ENCODE measurements at places on chromosomes 7 and 10.
A peak's percentile ranks its signal among the peaks of the same experiment; 100 is the strongest.

DNA sequence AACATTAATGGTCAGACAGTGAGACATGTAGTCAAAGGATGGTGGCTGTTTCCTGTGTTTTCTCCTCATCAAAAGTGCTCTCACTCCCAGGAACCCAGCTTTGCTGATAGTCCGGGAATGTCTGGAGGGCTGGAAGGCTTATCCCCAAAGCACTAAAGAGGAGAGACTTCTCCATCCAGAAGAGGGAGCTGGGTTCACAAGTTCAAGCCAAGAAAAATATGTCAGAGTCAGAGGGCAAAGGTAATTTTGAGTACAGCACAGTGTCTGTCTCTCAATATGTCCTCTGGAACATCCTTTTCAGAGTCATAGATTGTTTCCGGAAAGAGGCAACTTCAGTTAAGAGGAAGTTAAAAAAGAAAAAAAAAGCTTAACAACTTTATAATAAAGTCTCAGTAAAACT lies 281.5 kb upstream of the PHYHIPL start:
- no peak for DNase-seq

DNA sequence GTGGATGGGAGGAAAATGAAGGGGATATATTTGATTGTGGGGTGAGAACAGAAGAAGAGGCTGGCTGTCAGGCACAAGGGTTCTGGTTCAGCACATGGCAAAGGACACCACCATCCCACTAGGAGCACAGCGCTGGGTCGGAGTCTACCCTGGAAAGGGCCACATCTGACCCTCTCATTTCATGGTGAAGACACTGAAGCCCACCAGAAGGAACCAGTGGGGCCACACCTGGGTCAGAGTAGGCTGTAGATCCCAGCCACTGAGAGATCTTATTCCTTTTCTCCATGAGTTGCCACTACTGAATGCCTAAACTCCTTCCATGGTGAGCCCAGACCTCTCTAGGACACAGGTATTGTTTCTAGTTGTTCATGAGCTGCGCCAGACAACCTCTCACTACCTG lies 25.8 kb downstream of the SFTPD start:
- no peak for DNase-seq

DNA sequence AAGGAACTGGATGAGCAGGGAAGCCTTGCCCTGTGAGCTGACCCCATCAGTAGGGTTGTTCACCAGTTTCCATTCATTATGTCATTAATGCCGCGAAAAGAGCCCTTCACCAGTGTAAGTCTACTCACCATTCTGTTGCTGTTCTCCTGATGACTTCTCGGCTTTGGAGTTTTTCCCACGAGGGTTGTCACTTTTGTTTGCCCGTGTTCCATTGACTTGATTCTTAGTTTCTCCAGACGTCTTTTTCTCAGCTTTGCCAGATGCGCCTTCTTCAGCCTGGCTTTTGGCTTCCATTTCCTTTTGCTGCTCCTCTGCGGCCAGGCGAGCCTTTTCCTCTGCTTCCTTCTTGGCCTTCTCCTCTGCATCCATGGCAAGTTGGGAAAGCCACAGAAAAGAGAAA lies 128.8 kb downstream of the PPP1R17 start:
- DNase-seq = no peak

GRCh38 chr10:47254611-47255010 lies 45.4 kb upstream of the GDF10 start:
- no peak for DNase-seq

DNA sequence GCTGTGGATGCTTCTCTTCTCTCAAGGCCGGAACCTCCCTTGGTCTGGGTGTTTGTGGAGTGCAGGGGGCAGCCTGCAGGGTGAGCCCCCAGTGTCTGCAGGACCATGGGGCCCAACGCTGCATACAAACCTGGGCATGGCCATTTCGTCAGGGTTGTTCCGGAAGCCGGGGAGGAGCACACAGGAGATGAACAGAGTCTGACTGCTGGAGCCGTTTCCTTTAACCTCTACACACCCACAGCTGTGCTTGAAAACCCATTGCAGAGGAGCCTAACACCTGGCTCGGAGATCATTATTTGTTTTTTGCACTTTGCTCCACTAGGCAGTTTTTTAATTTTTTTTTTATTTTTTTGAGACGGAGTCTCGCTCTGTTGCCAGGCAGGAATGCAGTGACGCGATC lies 167.6 kb upstream of the INSYN2A start:
- no peak for DNase-seq

DNA sequence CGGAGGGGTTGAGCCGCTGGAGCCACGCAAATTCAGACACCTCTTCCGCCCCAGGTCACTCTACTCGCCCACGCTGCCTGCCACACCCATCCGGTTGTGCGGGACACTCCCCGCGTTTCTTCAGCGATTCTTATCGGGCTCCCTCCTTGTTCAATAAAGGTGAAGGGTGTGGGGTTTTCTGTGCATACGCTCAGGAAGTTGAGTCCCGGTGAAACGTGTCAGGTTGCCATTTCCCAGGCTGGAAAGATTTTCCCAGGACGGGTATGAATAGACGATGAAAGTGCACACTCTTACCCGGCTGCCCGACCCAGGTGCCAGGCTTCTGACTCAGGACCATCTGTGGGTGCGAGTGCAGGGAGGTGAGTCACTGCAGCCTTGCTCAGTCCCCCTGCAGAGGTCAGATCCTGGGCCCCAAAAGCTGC lies 22.0 kb downstream of the KLF6 start:
- no peak for DNase-seq

DNA sequence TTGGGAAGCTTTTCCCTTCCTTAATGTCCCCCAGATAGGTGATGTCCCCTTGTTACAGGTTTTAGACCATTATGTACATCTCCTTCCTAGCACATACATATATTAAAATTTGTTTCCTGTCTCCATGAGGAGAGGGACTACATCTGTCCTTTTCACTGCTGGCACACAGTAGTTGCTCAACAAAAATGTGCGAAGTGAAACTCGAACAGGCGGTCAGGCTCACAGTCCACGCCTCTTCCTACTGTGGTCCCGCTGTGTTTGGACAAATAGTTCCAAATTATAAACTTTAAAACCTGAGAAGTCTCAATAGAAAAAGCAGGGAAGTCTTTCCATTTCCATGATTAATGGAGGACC lies 1.2 kb upstream of the HHEX start:
- no peak for DNase-seq

GRCh38 chr10:131880016-131880590 lies 20.7 kb upstream of the PPP2R2D start:
- DNase-seq = no peak

- DNase-seq = no peak
Observed at GRCh38 chr10:76010703-76011102, 579.3 kb downstream of the LRMDA start.

GRCh38 chr10:132103116-132103910 lies 37.6 kb downstream of the JAKMIP3 start:
- DNase-seq = no peak

- DNase-seq = no peak
Observed at GRCh38 chr7:42639930-42640329, 271.9 kb downstream of the C7orf25 start.

- DNase-seq = no peak
Observed at GRCh38 chr10:58967551-58968388, 208.7 kb upstream of the PHYHIPL start.

GRCh38 chr10:89543841-89544240 lies 8.4 kb upstream of the SLC16A12 start:
- DNase-seq = no peak

DNA sequence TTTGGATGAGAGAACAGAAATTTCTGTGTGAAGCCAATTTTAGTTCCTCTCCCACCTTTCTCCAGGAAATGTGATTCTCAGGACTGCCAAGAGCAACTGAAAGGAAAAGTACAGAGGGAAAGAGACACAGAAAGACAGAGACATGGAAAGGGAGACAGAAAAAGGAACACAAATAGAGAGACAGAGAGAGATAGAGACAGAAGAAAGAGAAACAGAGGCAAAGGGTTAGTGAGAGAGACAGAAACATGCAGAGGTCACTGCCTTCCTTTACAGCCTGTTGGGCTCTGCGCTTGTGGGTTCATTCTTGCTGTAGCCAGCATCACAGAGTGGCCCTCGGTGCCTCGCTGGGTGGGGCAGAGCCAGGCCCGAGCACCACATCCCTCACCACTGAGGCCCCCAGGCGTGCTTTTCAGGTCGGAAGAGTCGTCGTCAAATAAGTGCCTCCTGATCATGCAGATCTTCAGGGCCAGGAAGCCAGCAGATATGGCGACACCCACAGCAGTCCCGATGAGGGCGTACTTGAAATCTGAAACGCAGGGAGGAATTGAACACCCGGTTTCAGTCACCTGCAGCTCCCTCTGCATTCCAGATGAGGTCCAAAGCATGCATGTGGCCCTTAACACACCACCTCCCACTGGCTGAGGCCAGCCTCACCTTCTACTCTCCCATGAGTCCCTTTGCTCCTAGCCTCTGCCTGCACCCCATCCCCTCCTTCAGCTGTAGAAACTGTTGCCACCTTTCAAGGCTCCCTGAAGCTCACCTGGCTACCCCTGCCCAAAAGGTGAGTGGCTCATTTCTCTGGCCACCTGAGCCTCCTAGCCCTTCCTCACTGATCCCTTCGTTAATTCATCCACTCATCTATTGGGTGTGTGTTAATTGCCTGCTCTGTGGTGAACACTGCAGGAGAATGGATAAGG lies 21.4 kb downstream of the TMEM273 start:
- no peak for DNase-seq

DNA sequence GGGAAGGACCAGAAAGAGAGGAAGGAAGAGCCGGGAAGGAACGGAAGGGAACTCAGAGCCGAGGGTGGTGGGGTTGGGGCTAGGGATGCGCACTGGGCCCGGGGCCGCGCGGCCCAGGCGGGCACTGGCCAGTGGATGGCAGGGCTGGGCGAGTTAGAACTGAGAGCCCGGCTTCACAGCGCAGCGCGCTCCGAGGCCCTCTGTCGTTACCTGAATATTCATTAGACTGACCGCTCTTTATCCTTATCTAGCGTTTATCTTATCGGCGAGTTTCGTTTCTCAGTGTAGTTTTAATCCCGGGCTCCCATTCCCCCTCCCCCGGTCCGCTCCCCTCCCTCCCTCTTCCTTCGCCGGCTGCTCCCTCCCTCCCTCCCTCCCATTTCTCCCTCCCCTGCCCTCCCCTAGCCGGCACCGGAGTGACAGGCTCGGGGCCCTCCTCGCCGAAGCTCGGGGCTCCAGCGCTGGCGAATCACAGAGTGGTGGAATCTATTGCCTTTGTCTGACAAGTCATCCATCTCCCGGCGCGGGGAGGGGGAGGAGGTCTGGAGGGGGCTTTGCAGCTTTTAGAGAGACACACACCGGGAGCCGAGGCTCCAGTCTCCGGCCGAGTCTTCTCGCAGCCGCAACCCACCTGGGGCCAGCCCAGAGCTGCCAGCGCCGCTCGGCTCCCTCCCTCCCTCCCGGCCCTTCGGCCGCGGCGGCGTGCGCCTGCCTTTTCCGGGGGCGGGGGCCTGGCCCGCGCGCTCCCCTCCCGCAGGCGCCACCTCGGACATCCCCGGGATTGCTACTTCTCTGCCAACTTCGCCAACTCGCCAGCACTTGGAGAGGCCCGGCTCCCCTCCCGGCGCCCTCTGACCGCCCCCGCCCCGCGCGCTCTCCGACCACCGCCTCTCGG lies at the start of gene PAX2:
Gene PAX2 (plus strand): TSS at position 596 of the 895 bp plus-strand sequence. CDS start 679 bp downstream, outside the sequence.
- DNase-seq = no peak

DNA sequence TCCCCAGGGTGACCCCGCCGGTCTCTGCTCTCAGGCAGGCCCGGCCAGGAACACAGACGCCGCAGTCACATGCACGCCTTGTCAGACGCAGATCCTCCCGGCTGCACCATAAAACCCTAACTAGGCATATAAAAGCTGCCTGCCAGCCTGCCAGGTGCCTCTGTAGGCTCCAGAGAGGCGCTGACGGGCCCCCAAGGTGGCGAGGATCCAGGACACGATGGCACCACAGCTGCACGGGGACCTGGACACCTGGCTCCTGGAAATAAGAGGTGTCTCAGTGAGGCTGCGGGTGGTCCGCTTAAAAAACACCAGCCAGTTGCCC lies 21.9 kb upstream of the GDF10 start:
- DNase-seq = no peak

- no peak for DNase-seq
Observed at GRCh38 chr7:141210862-141211261, 137.0 kb downstream of the TMEM178B start.

DNA sequence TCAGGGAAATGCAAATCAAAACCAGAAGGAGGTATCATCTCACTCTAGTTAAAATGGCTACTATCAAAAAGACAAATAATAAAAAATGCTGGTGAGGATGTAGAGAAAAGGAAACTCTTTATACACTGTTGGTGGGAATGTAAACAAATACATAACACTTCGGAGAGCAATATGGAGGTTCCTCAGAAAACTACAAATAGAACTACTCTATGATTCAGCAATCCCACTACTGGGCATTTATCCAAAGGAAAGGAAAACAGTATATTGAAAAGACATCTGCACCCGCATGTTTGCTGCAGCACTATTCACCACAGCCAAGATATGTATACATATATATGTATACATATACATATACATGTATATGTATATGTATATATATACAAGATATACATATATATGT lies 94.2 kb downstream of the C10orf90 start:
- no peak for DNase-seq

DNA sequence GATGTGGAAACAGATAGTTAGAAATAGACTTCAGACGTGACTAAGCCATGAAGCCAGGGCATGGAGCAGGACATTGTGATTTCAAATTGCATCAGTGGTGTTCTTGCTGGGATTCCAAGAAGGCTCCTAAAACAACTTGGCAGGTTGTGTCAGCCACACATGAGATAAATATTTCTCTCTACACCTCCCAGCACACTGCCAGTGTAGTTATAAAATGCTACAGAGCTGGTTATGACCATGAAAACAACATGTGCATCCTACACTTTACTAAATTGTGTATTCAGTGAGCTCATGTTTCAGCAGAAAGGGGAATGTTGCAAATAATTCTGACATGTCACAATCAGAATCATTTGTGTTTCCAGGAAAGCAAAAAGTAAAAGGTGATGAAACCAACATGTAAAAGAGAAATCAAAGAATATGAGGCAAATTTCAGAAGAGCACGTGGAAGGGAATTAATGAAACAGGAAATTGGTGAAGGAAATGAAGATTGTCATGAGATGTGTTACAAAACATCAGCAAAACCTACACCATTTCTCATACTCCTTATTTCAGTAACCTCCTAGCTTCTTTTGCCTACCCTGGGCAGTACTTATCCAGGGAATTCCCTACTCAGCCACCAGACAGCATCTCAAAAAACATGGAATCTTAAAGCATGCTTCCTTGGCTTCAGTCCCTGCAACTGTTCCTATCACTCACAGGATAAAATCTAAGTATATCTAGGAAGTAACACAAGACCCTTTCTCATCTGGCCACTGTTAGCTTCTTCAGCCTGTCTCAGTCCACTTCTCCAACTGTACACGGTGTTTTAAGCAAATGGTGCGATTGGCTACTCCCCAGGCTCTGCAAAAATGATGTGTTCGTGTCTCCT lies 5.8 kb upstream of the CYP3A7 start:
- no peak for DNase-seq

- no peak for DNase-seq
Observed at GRCh38 chr10:107915215-107915610, 750.7 kb upstream of the SORCS1 start.

DNA sequence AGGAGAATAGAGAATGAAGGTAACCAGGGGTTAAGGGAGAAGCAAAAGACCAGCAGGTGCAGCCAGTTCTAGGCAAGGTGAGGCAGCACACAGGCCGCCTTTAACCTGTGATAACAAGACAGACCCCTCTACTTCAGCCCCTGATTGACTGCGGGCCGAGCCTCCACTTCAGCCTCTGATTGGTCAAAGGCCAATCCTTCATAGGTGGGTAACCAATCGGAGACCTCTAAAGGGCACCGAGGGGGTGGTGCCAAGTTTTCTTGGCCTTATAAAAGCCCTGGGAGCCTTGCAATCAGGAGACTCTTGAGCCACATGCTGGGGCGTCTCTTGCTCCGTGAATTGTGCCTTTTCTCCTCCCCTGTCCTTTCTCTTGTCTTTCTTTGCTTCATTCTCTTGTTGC lies 98.8 kb downstream of the ELFN1 start:
- no peak for DNase-seq

GRCh38 chr10:17453373-17454091 lies 863 bp downstream of the ST8SIA6 start:
- peak; percentile 34 for DNase-seq
